ENCODE measurements at places on chromosomes 11 and 22. TPM values are rescaled to one million over a fixed set of nuclear protein-coding genes. Genes with fewer than 3 reads are reported as not detected.

Gene ALKBH3
- 26.6 TPM for total RNA-seq

Gene RHBDD3
- 27.6 TPM for total RNA-seq

Gene CCDC73
- total RNA-seq: not detected

Gene CRYBA4
- not detected for total RNA-seq

Gene TBX1
- total RNA-seq: 5.0 TPM
